ENCODE measurements at places on chromosomes 2 and 18. TPM values are rescaled to one million over a fixed set of nuclear protein-coding genes. Genes with fewer than 3 reads are reported as not detected.

- DNase-seq = no peak
These were observed 1.4 kb downstream of the DNAJC10 start for GRCh38 chr2:182717416-182717815.

GRCh38 chr2:43438858-43439655, 156.8 kb downstream of the THADA start:
- no peak for DNase-seq

DNA sequence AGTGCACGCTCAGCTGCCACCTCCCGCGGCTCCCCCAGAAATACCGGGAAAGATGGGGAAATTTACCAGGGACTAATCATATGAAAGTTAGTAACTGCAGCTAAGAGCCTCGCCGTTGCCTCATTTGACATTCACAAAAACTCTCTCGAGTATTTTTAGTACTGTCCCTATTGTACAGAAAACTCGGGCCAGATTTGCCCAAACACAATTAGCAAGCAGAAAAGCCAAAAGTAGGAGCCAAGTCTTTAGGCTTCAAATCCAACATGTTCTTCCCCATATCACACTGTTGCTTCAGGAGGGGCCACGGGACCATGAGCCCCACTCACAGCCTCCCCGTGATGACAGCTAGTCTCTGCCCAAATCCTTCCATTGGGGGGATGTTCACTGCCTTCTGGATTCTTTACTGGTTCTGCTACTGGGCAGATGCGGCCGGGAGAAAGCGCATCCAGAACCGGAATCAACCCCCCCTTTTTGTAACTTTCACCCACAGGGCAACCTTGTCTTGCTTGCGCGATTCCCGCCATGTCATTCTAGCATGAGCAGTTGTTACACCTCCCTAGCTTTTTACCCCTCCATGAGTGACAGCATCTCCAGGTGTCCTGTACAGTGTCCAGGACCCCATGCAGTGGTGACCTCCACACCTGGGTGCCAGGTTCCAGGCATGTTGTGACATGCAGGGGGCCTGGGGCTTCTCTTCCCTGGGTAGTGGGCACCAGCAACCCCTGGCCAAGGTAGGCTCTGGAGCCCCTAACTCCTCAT, 35.2 kb downstream of the CENPO start:
- no peak for DNase-seq

DNA sequence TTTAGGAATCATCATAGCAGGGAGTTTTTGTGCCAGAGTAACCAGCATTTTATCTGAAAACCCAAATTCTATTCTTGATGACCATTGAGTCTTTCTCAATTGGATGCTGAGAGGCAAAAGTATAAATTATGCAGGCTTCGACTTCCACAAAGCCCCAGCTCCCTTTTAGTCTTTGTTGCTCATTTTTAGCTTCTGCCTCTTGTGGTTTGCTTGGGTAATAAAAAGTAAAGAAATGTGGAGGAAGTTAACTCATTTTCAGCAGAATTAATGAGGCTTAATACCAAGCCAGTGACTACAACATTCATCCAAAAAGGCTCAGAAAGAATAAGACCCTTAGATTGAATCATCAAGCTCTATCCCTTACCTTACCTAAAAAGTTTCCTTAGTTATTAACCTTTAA, 18.6 kb downstream of the ERMN start:
- DNase-seq = peak; percentile 21

GRCh38 chr18:3848316-3848715, 398.3 kb downstream of the TGIF1 start:
- DNase-seq = no peak

GRCh38 chr2:169080250-169081069, 11.1 kb downstream of the DHRS9 start:
- DNase-seq = peak; percentile 31

GRCh38 chr18:22964116-22964515, 31.0 kb downstream of the RBBP8 start:
- DNase-seq = no peak

DNA sequence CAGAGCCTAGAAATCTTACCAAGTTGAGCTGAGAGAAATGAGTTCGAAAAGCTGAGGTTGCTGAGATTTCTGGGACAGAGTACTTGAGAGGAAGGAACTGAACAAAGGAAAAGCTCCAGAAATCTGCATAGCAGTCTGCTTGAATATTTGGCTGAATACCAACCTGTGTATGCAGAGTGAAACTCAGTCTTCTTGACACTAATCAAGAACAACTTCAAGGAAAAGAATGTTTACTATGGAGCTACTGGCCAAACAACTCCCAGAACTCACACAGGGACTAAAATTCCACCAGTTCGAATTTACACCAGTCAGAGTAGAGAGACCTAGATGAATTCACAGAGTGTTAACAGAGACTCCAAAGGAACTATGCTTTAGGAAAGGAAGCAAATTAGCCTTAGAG, 66.5 kb downstream of the USP37 start:
- DNase-seq = no peak

- peak; percentile 96 for DNase-seq
These were observed 115.5 kb downstream of the COL6A3 start for GRCh38 chr2:237298151-237299118.

DNA sequence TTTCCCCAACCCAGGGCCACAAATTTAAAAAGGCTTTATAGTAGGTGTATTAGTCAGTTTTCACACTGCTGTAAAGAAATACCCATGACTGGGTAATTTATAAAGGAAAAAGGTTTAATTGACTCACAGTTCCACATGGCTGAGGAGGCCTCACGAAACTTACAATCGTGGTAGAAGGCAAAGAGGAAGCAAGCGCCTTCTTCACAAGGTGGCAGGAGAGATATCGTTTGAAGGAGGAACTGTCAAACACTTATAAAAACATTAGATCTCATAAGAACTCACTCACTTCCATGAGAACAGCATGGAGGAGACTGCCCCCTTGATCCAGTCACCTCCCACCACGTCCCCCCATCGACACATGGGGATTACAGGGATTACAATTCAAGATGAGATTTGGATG, 70.4 kb downstream of the FECH start:
- no peak for DNase-seq

DNA sequence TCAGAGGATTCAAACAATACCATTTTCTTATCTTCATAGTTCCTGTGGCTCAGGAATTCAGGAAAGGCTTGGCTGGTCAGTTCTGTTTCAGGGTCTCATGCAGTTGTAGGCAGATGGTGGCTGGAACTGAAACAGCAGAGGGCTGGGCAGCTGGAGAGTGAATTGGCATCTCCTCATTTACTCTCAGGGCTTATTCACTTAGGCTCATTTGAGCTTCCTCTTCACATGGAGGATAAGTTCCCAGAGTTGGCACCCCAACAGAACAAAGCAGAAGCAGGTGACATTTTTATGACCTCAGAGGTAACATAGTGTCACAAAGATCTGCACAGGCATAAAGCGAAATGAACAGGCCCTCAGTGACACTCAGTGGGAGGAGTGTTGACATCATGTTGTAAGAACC, 66.1 kb downstream of the RBBP8 start:
- DNase-seq = no peak

DNA sequence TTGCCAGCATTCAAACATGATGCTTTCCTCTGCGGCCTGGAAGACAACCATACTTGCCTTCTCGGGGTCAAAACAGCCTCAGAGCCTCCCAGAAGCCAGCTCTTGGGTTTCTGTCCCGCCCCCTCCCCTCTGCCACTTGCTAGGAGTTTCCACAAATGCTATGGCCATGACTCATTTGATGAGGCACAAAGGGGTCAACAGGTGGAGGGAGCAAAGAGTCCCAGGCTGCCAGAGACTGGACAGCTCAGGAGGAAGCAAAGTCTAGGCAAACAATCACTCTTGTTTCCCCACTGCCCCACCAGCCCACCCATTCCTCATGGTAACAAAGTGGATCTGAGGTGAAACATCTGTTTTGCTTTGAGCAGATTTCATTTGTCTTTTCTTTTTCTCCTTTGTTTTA, 551.1 kb downstream of the TNS1 start:
- peak; percentile 67 for DNase-seq

DNA sequence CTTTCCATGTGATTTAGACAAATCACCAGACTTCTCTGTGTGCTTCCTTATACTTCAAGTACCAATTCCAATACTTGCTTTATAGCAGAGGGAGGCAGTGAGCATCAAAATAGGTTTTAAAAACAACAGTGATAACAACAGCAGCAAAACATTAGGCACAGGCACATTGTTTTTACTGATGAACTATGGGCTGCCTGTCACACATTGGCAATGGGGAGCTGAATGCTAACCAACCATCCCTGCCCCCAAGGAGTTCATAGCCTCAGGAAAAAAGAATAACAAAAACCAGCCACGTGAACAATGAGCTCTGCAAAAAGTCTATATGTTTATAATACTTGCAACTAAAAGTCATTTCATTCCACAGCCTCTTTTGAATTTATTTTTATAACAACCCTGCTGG, 287.9 kb upstream of the TRIB2 start:
- no peak for DNase-seq

DNA sequence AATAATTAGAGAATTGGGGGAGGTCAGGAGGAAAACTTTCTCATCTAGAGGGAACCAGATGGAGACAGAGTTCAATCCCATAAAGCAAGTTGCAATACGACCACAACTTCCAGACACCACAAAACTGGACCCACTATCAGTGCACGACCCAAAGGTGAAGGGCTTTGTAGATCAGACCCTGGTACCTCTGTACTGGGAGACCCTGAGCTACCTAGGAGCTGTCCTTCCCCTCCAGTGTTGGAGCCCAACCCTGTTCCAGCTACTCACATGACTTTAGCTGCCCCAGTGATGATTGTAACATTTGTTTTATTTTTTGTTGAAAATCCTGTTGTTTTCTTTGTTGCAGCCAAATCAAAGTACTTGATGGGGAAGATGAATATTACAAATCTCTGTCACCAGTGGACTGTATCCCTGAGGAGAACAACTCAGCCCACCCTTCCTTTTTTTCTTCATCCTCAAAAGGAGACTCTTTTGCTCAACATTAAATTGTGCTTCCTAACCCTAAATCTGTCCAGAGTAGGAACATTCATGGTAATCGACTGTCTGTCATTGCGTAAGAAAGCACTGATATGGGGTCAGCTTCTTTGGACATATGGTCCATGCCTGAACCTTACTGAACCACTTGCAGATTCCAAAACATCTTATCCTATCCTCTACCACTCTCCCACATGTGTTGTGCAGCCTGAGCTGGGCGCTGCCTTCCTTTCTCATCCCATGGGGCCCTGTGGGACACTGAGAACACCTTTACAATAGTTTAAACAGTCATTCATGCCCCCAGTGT, 62.3 kb upstream of the SP5 start:
- DNase-seq = no peak

DNA sequence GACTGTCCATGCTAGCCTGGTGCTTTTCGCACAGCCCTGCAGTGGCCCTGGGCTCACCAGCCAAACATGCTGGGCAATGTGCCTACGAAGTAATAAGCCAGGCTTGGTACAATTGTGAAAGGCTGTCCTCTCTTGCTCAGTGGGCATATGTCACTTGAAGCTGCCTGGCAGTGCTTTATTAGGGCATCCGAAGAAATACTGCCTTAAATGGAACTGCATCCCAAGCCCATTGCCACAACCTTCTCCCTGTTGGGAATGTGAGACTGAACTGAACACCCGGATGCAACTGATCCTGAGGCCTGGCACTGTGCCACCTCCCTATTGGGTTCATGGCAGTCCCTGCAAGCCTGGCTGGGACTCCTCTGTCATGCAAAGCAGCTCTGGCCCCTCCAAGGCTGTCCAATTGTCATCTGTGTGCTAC, 15.9 kb downstream of the CAPG start:
- DNase-seq = no peak

DNA sequence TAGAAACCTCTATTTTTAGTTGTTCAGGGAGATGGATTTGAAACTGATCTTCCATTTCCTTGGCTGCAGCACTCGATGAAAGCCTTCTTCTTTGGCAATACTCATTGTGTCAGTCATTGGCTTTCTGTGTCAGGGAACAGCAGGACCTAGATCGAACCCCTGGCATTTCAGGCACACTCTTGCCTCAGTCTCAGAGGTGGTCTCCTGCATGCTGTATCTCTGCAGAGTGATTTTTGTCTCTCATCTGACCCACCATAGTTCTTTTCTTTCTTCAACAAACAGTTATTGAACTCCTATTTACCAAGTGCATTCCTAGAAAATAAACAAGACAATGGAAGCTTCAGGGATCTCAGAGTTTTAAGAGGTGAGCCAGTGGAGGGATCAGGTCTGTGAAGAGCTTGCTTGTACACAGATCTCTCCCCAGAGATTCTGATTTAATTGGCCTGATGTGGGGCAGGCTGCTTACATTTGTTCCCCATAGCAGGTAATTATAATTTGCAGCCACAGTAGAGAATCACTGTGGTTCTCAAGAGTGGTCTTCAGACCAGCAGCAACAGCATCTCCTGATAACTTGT, 473.1 kb upstream of the TCF4 start:
- DNase-seq = no peak

DNA sequence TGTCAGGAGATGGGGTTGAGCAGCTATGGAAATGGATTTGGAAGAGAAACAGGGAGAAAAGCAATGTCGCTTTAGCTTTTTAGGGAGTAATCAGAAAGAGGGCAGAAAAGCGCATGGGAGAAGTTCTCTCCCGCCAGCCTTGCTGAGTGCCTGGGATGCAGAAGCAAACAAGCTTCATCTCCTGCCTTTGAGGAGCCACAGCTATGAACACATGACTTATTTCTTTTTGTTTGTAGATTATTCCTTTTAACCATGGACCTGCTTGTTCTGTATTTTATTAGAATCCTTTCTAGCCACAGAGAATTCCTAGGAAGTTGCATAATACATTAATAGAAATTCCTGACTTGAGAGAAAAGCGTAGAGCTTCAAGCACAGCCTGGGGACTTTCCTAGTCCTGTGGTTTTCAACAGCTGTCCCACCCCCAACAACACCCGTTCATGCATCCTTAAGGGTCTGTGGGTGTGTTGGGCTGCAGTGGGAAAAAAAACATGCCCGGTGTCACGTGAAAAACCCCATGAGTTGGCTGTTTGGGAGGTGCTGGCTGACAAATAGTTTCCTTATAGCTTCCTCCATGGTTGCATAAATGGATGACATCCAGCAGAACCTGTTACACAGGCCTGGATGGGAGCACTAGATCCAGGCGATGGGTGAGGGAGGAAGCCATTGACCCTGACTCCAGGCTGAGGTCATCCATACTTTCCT, 14.9 kb downstream of the SLC9A4 start:
- DNase-seq = peak; percentile 92

DNA sequence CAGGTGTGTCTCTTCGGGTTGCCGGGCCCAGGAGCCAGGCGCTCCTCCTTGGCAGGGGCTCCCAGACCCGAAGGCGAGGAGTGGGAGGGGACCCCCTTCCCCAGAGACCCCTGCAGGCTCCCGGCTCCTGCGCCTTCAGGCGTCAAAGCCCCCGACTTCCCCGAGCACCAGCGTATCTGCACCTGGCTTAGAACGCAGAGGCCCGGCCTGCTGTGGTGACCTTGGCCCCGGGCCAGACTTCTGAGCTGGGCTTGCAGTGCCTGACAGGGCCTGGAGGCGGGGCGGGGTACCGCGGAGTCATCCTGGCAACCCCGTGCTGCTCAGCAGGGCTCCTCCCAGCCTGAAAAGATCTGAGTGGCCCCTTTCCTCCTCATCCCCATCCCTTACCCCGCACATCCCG, 27.0 kb downstream of the SKA1 start:
- DNase-seq = no peak

GRCh38 chr2:26696351-26696816, 3.9 kb downstream of the KCNK3 start:
- peak; percentile 98 for DNase-seq

- no peak for DNase-seq
These were observed 64.5 kb downstream of the BAZ2B start for GRCh38 chr2:159551806-159552205.

Gene IL1A
- 2.4 TPM for total RNA-seq

Gene MAB21L4
- total RNA-seq = 2.5 TPM

Gene OSGEPL1
- 6.8 TPM for total RNA-seq

Gene FEV
- total RNA-seq = not detected

Gene ARHGEF4
- total RNA-seq = 9.3 TPM

Gene OR6B2
- not detected for total RNA-seq

Gene CACNB4
- 1.3 TPM for total RNA-seq

Gene ARHGAP15
- not detected for total RNA-seq

Gene CD207
- total RNA-seq = not detected

Gene DHRS9
- total RNA-seq = not detected

Gene SPAG16
- total RNA-seq = 13.7 TPM

All from kidney epithelial cell (primary cell).